ENCODE measurements at places on chromosomes 1 and 21.

- no peak for DNase-seq
Observed at GRCh38 chr1:112694363-112694929, 12.5 kb downstream of the RHOC start.

DNA sequence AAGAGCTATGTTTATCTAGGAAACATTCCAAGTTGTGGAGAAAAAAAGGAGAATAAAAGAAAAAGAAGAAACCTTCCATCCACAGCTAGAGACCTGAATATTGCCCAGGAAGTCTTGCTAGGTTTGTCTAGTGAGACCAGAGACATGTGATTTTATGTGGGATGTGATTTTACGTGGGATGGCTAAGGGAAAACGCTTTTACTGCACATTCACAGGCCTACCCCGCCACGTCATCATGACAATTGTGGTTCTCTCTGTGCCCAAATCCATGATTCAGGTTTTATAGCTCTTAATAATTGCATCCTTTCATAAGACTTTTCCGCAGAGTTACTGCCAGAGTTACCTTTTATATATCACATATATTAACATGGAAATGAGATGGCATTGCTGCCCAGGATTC lies 86.4 kb upstream of the SSX2IP start:
- DNase-seq: no peak

GRCh38 chr21:45351526-45352275 lies 53.3 kb upstream of the COL18A1 start:
- DNase-seq: no peak

GRCh38 chr1:172449585-172450523 lies 6.0 kb upstream of the PIGC start:
- DNase-seq: no peak

DNA sequence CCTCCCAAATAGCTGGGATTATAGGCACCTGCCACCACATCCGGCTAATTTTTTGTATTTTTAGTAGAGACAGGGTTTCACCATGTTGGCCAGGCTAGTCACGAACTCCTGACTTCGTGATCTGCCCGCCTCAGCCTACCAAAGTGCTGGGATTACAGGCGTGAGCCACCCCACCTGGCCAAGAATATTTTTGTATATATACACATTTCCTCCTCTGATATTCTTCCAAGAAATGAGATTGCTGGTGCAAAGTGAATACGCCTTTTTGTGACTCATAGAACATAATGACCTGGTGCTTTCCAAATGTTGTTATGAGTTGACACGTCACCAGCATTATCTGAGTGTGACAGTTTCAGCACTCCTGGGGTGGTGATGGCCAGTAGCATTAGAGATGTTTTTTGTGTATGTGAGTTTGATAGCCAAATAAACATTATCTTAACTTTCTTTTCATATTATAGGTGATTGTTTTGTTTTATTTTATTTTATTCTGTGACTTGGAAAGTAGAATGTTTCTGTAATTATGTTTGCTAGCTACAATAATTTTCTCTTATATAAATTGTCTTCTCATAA lies 54.9 kb downstream of the KCNK1 start:
- DNase-seq: no peak

DNA sequence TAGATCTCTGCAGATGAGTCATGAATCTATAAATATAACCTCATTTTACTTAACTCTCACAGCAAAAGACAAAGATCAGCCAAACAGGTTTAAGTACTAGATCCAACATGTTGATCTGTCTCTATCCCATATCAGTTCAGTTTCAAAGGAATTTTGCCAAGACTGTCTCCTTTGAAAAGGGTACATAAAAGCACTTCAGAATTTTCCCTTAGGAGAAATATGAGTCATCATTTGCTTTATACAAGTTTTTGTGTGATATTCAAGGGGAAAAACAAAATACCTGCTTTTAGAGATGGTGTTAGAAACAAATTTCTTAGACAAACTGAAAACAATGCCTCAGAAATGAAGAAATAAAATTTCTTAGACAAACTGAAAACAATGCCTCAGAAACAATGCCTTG lies 73.5 kb upstream of the LRRC7 start:
- DNase-seq: no peak

DNA sequence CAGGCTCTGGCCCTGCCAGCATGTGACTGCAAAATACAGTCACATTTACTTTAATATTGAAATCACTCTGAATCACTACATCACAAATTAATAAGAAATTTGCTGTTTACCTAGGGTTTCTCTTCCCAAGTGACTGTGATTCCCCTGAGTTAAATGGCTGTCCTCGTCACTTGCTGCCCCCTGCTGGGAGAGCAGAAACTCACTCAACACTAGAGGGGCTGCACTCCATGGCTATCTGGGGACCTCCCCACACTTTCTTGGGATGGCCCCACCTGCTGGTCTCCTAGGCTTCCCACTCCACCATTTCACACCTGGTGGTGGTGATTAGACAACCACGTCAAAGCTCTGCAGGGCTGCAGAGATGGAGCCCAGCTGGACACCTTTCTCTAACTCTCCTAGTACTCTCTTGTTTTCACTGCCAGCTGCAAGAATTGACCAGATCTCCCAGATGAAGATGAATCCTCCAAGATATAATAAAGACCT lies 63.4 kb downstream of the CD2 start:
- peak; percentile 71 for DNase-seq

DNA sequence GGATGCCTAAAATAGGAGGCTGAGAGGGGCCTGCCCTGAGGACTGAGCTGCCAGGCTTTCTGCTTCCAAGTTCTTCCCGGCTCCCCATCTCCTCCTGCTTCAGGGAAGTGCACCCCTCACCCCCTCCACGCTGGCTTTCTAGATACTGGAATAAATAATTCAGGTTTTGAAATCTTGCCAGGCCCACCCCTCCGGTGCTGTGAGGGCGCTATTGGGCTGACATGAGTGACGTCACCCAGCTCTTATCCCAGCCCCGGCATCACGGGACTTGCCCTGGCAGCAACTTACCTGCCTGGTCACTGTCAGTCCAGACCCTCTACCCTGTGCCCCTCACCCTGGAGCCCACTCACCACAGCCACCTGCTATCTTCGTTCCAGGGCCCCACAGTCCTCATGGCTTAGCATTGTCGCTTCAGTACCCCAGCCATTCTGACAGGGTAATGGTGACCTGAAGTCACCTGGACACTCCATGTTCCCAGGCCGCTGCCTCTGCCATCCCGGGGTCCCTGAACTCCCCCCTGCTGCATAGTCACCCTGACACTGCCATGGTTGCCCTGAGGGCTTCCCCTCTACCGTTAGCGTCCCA lies 819 bp upstream of the GPR3 start:
- DNase-seq: no peak

DNA sequence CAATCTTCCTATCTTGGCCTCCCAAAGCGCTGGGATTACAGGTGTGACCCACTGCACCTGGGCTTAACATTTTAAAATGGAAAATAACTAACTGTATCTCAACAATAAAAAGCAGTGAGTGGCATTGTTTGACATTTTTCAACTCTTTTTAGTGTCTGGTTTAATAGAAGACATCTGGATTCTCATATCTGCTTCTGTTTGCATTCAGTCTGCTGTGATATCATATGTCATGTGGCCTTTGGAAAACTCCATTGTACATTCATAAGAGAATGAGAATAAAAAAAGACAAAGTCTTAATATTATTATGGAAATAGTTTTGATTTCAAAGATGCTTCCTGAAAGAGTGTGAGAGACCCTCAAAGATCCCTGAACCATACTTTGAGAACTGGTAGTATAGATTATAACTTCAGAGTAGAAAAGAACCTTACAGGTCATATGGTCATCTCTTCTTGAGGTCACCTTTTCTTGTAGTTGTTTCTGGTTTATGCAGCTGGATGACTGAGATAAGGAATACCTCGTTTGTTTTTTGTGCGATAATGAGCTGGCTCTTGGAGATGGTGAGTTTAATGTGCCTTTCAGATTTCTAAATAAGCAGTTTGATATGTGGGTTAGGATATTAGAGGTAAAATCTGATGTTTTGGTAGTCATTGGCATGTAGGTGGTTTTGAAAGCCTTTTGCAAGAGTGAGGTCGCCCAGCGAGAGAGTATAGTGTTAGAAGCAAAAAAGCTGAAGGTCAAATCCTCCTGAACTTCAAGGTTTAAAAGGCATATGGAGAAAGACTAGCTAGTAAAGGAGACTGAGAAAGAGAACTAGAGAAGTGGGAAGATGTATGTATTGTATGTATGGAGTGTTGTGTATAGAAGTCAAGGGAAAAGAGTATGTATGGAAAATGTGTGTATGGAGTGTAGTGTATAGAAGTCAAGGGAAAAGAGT lies 17.2 kb downstream of the CEP350 start:
- no peak for DNase-seq

GRCh38 chr21:16794950-16795349 lies 717.9 kb upstream of the CXADR start:
- no peak for DNase-seq

DNA sequence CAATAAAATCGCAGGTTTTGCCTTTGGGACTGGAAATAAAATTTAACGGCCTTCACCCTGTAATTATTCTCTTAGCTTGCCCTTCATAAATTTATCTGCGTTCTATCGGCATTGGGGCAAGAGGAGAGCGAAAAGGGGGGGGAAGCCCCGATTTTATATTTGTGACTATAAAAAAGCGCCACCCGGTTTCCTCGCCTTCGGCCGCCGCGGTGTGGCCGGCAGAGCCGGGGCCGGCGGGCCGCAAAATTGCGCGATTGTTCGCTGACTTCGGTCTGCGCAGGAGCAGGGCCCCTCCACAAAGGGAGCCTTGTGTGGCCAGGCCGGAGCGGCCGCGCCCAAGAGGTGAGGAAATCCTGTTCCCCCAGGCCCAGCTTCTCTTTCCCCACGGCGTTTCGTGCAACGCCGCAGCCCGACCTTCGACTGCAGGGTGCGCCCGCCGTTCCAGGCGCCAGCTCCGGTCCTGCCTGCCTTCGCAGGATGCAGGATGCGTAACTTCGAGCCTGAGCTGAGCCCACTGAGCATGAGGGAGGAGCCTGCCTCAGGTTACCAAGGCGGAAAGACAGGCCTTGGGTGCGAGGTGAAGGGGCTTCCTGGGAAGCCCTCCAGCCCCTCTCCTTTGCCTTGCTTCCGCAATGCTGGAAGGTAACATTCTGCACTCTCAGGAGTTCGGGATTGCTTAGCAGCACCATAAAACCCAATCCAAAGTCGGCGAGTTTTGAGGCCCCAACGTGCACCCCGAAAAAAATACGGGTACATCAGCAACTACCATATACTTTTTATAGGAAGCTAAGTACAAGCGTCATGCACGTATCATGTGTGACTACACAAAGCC lies 4.9 kb upstream of the TBX15 start:
- no peak for DNase-seq

- DNase-seq: no peak
Observed at GRCh38 chr1:74357756-74358155, 122.6 kb downstream of the TNNI3K start.

DNA sequence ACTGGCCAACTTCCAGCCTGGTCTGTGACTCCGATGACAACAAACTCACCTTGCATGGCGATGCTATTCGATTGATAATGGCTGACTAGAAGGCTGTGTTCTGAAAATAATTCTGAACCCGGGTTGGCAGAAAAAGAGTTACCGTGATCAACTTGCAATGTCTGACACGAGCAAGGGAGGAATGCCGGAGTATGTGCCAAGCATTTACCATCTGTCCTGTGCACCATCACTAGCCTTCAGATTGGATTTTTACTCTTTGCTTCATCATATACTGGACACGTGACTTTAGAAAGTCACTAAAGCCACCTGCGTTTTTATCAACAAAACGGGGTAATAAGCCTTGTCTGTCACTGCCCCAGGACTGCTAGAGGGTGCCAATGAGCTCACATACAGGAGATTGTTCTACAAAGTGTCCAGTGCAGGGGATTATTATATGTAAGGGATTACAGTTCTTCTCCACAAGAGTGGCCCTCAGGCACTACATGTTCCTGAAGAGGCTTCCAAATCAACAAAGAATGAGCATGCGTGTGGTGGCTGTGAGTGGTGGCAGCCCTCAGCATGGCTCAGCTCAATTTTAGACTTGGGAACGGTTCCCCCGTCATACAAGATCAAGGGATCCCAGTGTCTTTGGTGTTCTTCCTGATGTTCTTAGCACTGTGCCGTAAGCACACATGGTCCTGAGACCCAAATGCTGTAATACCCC lies 35.8 kb downstream of the SSBP3 start:
- no peak for DNase-seq

DNA sequence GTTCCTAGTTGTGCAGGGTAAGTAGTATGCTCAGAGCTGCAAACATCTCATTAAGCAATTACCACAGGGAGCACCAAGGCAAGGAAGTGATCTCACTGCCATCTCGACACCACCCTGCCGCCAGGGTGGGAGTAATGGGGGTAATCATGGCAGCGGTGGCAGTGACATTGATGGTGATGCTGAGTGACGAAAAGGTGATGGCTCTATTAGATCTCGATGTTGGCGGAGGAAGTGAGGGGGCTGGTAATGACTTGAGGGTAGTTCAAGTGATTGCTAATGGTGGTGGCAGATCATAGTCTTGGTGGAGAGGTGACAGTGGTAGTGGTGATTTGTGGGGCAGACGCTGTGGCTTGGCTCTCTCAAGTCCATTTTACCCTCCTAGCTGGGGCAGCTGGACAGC lies 25.4 kb upstream of the TENT5B start:
- DNase-seq: no peak

- DNase-seq: no peak
Observed at GRCh38 chr1:110606657-110607535, 738 bp upstream of the KCNA2 start.

DNA sequence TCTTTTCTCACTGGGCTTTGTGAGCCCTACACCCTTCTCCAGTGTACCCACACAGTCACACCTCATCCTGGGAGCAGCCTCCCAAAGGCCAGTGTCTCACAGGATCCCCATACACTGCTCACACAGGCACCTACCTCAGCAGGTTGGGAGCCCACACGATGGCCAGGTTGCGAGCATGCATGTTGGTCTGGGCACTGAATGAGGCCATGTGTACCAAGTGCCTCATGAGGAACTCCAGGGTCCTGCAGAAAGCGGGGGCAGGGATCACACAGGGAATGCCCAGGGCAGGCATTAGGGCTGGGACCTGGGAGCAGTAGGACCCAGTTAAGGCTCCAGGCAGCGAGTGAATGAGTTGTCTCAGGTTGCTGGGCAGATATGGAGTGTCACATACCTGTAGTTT lies 8.5 kb upstream of the USF1 start:
- DNase-seq: no peak

GRCh38 chr1:8540261-8540941 lies 222.5 kb downstream of the SLC45A1 start:
- DNase-seq: no peak

DNA sequence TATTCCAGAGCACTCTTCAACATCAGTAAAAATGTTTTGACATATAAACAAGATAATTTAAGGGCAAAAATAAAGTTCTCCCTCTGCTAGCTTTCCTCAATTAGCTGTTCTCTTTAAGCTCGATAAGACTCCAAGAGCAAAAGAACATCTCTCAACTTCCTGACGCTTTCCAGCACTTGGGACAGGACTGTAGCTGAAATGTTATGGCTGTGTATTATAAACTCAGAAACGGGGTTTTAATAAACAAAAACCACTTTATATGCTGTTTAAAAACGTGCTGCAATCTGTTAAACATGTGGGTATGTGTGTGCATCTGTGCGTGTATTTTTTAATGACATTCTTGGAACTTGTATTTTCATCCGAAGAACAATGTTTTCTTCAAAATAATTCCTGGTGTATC lies 71.5 kb upstream of the RGS2 start:
- no peak for DNase-seq

GRCh38 chr1:22250724-22251123 lies 107.8 kb upstream of the WNT4 start:
- no peak for DNase-seq

Measured in activated T-helper 9 cell treated with anti-CD3 and anti-CD28 coated beads, Interleukin-2, amount 50 U/mL, for 16 hours (primary cell).